ENCODE measurements at places on chromosomes 1 and 21. TPM values are rescaled to one million over a fixed set of nuclear protein-coding genes. Genes with fewer than 3 reads are reported as not detected.

DNA sequence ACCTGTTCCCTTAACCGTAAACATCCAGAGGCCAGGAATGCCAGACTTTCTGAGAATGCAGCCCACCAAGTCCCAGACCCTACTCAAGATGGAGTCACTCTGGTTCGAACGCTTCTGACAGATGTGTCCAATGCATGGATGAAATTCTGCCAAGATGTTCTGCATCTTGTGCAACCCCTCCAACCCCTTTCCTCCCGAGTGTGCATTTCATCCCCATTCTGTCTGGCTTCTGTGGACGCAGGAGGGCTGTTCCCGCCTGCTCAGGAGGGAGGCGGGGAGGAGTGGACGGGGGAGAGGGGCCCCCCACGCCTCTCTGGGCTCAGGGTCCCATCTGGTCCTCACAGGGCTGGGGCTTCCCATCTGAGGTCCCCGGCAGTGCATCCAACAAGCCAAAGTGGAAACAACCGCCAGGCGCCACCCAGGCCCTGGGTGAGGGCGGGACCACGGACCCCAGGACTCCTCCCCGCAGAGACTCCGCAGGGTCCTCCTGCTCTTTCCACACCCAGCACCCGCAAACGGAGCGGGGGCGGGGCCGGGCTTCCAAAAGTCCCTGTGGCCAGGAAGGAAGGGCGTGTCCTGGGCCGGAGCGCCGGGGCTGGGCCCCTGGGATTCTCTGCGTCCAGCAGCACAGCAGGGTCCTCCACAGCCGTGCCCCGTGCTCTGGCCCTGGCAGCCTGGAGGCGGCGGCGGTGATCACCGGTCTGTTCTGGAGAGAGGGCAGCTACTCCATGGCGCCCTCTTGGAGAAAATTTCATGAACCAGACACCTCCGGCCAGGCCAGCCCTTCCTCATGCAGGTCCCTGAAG is 27.8 kb upstream of the SUMO3 start:
- H3K27me3 ChIP-seq: no peaks in the 10 kb centered on the region
- H3K36me3 ChIP-seq: peaks cover 30% of the 10 kb centered on the region
- H3K4me3 ChIP-seq: peak overlapping the region; percentile 31
- H3K27ac ChIP-seq: no peak overlapping the region
- H3K4me1 ChIP-seq: peaks cover 5% of the 10 kb centered on the region

GRCh38 chr1:31791131-31791858 is 24.5 kb downstream of the SPOCD1 start:
- no peak overlapping the region for H3K4me3 ChIP-seq
- DNase-seq: no peak
- no peak overlapping the region for H3K27ac ChIP-seq
- H3K27me3 ChIP-seq: peaks cover 17% of the 10 kb centered on the region
- H3K36me3 ChIP-seq: no peaks in the 10 kb centered on the region
- no peaks in the 10 kb centered on the region for H3K4me1 ChIP-seq

- no peak for DNase-seq
- peaks cover under 1% of the 10 kb centered on the region for H3K4me1 ChIP-seq
- no peak overlapping the region for H3K27ac ChIP-seq
- H3K36me3 ChIP-seq: no peaks in the 10 kb centered on the region
Observed at GRCh38 chr1:172939475-172939874, 111.3 kb downstream of the TNFSF18 start.

- H3K4me1 ChIP-seq: peaks cover 12% of the 10 kb centered on the region
- no peak for DNase-seq
- peak overlapping the region; percentile 35 for H3K27ac ChIP-seq
- H3K36me3 ChIP-seq: no peaks in the 10 kb centered on the region
Observed at GRCh38 chr21:29347274-29347681, 48.6 kb downstream of the BACH1 start.

DNA sequence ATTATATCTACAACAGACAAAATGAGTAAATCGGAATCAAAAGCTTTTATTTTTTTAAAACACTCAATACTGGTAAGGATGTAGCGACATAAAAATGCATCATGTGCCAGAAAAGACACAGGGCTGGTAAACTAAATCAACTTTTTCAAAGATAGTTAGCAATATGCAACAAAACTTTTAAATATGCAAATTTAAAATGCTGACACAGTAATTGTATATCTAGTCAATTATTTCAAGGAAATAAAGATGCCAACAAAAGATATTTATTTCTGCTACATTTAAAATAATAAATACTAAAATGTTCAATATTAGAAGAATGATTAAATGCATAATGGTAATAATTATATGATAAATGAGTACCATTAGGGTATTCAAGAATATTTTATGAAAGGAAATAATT is 295.1 kb downstream of the SMYD3 start:
- H3K27me3 ChIP-seq: no peaks in the 10 kb centered on the region
- no peaks in the 10 kb centered on the region for H3K4me1 ChIP-seq
- no peaks in the 10 kb centered on the region for H3K36me3 ChIP-seq
- no peak overlapping the region for H3K4me3 ChIP-seq
- H3K27ac ChIP-seq: no peak overlapping the region
- no peak for DNase-seq

DNA sequence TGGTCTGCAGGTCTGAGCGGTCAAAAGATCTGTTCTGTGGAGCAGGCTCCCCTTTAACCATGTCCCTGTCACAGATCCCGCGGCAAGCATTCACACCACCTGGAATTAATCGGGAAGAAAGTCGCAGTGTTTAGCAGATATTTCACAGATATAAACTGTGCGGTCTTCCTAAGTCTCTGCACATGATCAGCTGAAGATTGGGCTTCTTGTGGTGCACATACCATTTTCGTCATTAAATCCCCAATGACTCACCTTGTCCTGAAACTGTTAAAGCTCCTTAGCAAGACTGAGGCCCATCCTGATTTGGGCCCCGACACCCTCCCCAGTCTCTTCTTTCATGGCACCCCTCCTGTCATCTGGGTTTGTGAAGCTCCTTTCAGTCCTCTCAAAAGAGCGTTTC is 158.8 kb downstream of the KIF26B start:
- peaks cover 14% of the 10 kb centered on the region for H3K4me1 ChIP-seq
- no peak overlapping the region for H3K4me3 ChIP-seq
- no peaks in the 10 kb centered on the region for H3K36me3 ChIP-seq
- H3K27ac ChIP-seq: no peak overlapping the region
- DNase-seq: no peak

DNA sequence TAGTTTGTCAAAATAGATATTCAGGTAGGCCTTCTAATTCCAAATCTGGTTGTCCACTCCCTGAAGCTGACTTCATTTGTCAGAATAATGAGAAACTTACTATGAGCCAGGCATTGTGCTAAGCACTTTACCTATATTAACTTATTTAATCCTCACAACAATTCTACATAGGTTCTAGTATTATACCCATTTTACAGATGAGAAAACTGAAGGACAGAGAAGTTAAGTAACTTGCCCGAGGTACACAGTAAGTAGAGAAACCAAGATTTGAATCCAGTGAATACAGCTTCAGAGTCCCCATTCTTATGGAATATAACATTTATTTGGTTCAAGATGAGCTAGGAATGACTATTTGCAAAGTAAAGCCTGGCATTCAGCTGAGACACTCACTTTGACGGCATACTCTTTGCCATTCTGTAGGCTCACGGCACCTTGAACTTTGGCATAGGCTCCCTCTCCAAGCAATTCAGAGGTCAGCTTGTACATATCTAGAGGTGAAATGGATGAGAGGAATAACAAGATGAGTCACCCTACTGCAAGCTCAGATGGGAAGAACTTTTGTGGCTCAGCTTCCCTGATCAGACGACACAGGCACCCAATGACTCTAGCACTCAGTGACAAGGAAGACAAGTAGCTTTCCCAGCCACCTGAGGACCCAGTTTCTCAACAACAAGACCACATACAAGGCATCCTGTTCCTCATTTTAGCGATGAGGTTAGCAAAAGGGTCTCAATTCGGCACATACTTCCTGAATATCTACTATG is 23.7 kb downstream of the MKNK1 start:
- peaks cover 84% of the 10 kb centered on the region for H3K36me3 ChIP-seq
- no peak for DNase-seq
- peaks cover 8% of the 10 kb centered on the region for H3K4me1 ChIP-seq
- no peak overlapping the region for H3K27ac ChIP-seq

DNA sequence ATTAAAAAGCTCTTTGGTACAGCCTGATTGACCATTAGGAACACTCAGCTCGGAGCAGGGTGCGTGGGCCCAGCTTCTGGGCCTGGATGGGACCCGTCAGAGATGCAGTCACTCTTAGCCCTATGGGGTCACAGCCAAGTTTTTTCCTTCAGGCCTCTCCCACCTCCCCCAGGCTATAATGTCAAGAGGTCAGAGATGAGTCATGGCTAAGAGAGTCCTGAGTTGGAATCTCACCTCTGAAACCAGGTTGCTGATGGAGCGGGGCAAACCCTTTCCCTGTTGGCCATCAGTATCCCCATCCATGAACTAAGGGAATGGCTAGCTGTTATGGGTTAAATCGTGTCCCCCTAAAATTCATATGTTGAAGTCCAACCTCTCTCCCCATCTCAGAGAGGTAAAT is 195.9 kb upstream of the POU3F1 start:
- no peak overlapping the region for H3K27ac ChIP-seq
- H3K27me3 ChIP-seq: peaks cover 6% of the 10 kb centered on the region
- no peak for DNase-seq
- H3K4me3 ChIP-seq: no peak overlapping the region
- no peaks in the 10 kb centered on the region for H3K4me1 ChIP-seq

DNA sequence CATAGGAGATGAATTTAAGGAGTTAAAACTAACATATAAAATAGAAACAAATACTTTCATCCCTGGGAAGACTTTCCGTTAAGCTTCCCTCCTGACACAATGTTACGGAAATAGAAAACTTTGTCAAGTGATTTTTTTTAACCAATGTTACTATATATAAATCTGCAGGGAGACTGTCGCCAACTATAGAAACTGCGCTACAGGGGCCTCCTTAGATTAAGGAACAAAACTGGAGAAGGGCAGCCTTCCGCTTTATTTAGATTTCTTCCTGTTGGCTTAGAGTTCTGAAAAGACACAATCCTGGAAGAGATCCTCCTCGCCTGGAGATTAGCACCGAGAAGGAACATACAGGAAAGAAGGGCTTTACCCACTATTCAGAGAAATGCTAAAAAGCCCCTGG is 1.5 kb downstream of the MGST3 start:
- peak overlapping the region; percentile 90 for H3K27ac ChIP-seq
- peaks cover 63% of the 10 kb centered on the region for H3K4me1 ChIP-seq
- peak overlapping the region; percentile 66 for H3K4me3 ChIP-seq
- H3K36me3 ChIP-seq: peaks cover 5% of the 10 kb centered on the region
- DNase-seq: no peak

GRCh38 chr1:173038875-173039554 is 11.7 kb downstream of the TNFSF18 start:
- H3K4me3 ChIP-seq: no peak overlapping the region
- H3K4me1 ChIP-seq: no peaks in the 10 kb centered on the region
- H3K36me3 ChIP-seq: no peaks in the 10 kb centered on the region
- H3K27ac ChIP-seq: no peak overlapping the region
- no peak for DNase-seq

GRCh38 chr1:227343727-227344551 is 25.6 kb upstream of the CDC42BPA start:
- no peak overlapping the region for H3K4me3 ChIP-seq
- DNase-seq: peak; percentile 14
- no peaks in the 10 kb centered on the region for H3K4me1 ChIP-seq
- H3K27me3 ChIP-seq: no peaks in the 10 kb centered on the region
- no peak overlapping the region for H3K27ac ChIP-seq

GRCh38 chr21:42266971-42267556 is 48.1 kb downstream of the ABCG1 start:
- H3K27me3 ChIP-seq: no peaks in the 10 kb centered on the region
- H3K36me3 ChIP-seq: no peaks in the 10 kb centered on the region
- no peak overlapping the region for H3K27ac ChIP-seq
- no peak overlapping the region for H3K4me3 ChIP-seq

- peaks cover 13% of the 10 kb centered on the region for H3K4me1 ChIP-seq
- no peak overlapping the region for H3K4me3 ChIP-seq
- DNase-seq: no peak
- H3K27me3 ChIP-seq: no peaks in the 10 kb centered on the region
- no peaks in the 10 kb centered on the region for H3K36me3 ChIP-seq
- no peak overlapping the region for H3K27ac ChIP-seq
Observed at GRCh38 chr1:74199504-74199903, 1.5 kb downstream of the FPGT start.

- no peaks in the 10 kb centered on the region for H3K36me3 ChIP-seq
- H3K27ac ChIP-seq: no peak overlapping the region
- H3K4me3 ChIP-seq: no peak overlapping the region
- no peaks in the 10 kb centered on the region for H3K27me3 ChIP-seq
Observed at GRCh38 chr1:35971601-35972000, 40.7 kb downstream of the AGO3 start.

- H3K4me3 ChIP-seq: no peak overlapping the region
- DNase-seq: no peak
- no peak overlapping the region for H3K27ac ChIP-seq
- H3K36me3 ChIP-seq: no peaks in the 10 kb centered on the region
- H3K4me1 ChIP-seq: peaks cover 49% of the 10 kb centered on the region
Observed at GRCh38 chr1:19400192-19400611, 85.1 kb downstream of the CAPZB start.

DNA sequence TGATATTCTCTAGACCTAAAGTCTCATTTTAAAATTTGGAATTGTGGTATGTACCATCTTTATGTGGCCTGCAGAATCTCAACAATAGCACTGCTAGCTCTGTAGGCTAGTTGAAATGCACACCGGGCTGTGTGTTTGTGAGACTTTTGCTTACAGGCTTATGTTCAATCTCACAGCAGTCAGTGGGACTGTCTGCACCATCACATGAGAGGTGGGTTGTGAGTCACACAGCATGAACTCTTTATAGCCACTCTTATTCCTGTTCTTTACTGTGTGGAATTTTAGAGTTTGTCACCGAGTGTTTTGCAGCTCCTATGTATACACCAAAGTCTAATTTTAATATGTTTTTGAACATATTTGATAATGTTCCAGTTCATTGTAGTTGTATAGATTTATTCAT is 74.6 kb downstream of the RASAL2 start:
- no peak overlapping the region for H3K4me3 ChIP-seq
- H3K36me3 ChIP-seq: no peaks in the 10 kb centered on the region
- H3K27ac ChIP-seq: no peak overlapping the region
- no peaks in the 10 kb centered on the region for H3K4me1 ChIP-seq
- H3K27me3 ChIP-seq: no peaks in the 10 kb centered on the region

GRCh38 chr1:118254491-118255425 is 69.7 kb upstream of the SPAG17 start:
- no peak for DNase-seq
- no peaks in the 10 kb centered on the region for H3K36me3 ChIP-seq
- H3K4me1 ChIP-seq: no peaks in the 10 kb centered on the region
- no peaks in the 10 kb centered on the region for H3K27me3 ChIP-seq

GRCh38 chr1:232306269-232306961 is 323.5 kb downstream of the SIPA1L2 start:
- no peaks in the 10 kb centered on the region for H3K36me3 ChIP-seq
- peaks cover 4% of the 10 kb centered on the region for H3K4me1 ChIP-seq
- no peak for DNase-seq
- no peak overlapping the region for H3K4me3 ChIP-seq

PPFIA4 gene
- 2.1 TPM for total RNA-seq

CFHR2 gene
- total RNA-seq: not detected

KIF17 gene
- total RNA-seq: 4.1 TPM

OLFML2B gene
- 36.1 TPM for total RNA-seq

PGLYRP4 gene
- not detected for total RNA-seq
